Stimulated activated CD4-positive, alpha-beta T cell treated with anti-CD3 and anti-CD28 coated beads, TNF-alpha, amount 100 ng/mL, for 4 hours (primary cell): ENCODE measurements at places on chromosomes 5 and 9.

DNA sequence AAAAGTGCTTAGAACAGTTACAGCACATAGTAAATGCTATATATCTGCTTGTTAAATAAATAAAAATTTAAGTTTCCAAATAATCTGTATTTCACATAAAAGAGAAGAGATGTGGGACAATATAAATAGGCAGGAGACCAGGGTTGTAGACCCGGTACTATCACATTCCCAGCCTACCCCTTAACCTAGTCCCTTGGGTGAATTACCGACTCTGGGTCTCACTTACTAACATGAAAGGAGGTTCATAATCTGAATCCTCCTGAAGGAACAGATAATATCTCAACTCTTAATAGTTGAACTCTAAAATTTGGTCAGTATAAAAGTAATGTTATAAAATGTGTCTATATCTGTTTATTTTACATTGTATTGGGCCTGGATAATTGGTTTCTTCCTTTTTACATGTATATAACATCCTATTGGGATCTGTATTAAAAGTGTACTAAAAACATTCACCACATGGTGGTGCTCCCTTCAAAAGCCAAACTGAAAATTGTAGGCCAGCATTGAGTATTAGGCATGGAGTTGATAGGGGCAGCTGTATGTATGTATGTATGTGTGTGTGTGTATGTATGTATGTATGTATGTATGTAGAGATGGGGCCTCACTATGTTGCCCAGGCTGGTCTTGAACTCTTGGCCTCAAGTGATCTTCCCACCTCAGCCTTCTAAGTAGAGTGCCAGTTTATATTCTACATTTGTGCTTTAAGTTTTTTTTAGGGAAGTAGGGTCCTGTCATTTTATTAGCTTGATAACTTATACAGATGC, 64.2 kb upstream of the ABL1 start:
- no peak for DNase-seq

DNA sequence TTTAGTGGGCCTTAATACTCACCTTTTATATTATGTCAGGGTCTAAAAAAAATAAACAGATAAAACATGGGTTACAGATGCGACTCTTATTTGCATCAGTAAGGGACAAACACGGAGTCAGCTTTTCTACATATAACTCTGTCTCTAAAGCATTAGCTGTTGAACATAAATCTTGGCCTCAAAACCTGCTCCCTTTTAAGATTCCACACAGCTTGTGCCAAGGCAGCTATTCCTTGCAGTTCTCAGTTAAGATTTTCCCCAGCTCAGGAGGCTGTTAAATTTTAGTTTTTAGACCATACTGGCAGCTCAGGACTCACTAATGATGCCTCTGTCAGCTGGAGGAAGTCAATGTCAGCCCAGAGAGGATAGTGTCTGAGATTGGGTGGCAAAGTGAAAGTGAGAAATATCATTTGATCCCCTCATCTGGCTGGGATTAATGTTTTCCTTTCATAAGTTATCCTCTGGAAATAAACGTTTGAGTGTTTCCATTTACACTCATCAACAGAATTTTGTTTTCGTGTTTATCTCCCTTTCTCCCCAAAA, 287.5 kb downstream of the ELAVL2 start:
- DNase-seq = no peak

DNA sequence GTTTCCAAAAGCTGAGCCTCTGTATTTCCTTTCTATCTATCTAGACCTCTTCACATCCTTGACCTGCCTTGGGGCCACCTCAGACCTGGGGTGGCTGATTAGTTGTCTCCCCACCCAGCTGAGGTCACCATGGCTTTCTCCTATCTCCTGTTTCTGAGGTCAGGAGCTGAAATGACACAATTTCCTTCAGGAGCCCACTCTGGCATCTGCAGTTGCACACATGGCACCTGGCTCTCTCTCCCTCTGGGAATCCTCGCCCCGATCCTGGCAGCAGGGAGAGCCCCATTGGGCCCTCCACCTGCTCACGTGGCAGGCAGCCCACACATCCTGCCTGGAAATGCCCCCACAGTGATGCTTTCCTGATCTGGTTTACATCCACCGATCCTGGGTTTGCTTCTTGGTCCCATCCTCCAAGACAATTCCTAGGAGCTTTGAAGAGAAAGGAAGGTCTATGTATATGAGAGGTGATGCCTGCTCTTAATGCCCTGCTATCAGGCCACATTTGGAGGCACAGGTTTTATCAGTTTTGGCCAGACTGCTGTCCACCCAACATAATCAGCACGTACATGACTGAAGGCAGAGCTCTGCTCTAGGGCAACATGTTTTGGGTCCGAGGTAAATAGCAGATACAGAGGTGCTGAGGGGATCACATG, 53.7 kb downstream of the MARCHF3 start:
- DNase-seq = no peak

DNA sequence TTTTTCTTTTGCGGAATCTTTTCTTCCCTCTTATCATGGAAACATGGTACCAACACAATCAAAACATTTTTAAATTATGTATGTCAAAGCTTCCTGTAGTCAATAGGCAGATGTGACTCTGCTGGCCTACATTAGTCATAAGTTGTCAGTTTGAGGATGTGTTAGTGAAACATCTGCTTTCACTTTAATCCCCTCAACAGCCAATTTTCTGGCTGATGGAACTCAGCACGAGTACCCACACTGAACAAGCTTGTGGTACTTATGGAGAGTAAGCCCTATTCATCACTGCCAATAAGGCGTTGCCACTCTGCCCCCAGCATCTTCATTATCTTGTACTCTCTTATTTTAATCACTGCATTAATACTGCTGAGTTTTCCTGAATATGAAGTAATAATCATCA, 1034.4 kb downstream of the CDH9 start:
- no peak for DNase-seq

GRCh38 chr5:133482028-133482427, 130.3 kb downstream of the FSTL4 start:
- DNase-seq = no peak

DNA sequence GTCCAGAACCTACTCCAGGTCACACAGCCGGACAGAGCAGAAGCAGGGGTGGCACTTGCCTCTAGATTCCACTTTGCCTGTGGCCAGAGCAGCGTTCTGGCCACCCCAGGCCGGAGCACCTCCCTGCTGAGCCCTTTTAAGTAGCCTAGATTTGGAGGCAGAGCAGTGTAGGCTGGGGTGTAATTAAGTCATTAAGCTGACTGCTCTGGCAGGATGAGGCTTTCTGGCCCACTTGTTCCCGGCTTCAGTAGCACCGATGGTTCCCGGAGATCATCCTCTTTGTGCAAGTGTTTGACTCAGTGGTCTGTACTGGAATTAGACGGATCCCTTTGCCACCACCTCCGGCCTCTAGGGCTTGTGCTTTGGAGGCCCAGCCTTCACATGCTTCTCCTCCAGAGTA, 281.9 kb upstream of the ANKRD55 start:
- DNase-seq = no peak

DNA sequence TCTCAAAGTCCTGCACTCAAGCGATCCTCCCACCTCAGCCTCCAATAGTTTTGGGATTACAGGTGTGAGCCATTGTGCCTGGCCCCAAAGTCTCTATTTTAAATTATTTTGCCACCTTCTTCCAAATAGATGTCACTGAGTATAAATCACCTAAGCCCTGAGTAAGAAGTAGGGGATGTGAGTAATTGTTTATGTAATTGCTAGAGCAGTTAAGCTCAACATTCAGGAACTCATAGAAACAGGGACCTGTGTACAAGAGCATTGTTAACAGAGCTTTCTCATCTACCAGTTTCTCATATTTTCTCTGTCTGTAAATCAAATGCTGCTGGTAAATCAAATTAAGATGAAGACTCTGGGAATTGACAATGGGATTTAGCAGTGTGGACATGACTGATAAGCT, 26.3 kb downstream of the CDK7 start:
- no peak for DNase-seq

GRCh38 chr5:172769616-172770373, 1.2 kb downstream of the DUSP1 start:
- no peak for DNase-seq

DNA sequence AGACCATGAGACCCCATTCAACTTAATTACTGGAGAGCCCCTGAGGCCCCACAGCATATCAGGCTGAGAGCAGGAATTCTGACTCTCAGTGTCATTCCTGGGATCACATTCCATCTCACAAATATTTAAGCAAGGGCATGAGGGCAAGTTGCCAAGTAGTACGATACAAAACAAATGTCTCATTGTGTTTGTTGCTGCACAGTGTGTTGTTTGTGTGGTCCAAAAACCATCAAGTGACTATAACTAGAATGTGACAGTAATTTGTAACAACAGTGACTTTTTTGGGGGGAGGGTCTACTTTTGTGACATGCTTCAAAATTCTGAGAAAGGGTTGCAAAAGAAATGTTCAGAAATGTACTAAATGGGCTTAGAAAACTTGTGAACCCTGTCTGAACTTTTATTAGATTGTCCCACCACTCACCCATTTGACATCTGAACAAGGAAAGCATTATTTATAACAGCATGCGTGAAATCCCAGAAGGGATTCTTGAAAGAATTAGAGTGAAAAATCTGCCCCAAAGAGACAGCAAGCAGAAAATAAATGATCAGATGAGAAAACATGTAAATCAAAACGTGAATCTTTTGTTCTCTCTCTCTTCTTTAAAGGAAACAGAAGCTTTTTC, 347.0 kb downstream of the NTRK2 start:
- DNase-seq = no peak

GRCh38 chr5:149391524-149391923, 12.4 kb upstream of the IL17B start:
- no peak for DNase-seq

DNA sequence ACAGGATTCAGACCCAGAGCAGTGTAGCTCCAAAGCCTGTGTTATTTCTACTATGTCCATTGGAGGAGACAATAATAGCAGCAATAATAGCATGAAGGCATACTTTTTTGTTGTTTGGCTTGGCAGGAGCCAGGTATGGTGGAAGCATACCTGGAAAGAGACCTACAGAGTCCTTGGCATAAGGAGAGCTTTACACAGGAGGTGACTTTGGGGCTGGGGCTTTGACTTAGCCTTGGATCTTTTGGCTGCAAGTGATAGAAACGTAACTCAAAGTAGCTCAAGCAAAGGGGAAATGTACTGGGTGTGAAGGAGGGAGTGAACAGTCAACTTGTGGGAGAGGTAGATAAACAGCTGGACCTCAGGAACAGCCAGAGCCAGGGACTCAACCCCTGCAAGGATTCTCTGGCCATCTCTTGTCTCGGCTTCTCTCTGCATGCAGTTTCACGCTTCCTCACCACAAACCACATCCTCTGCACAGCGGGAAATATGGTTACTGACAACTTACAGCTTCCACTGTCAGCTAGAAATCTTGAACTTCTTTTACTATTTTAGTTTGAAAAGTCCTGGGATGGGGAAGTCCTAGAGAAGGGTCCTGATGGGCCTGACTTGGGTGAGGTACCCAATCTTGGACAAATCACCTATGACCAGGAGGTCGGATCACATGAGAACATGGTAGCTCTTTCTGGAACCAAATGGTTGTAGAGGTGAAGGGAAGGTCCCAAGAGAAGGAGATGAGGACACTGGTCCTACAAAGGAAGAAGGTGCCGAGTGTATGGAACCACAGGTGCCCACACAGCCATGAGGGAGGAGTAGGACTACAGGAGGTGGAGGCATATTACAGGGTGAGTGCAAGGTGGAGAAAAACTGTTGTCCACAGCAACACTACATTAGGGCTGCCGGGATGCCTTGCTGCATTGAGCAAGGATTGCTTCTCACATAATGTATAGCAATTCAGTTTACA, 47.0 kb upstream of the TGFBR1 start:
- DNase-seq = peak; percentile 32

DNA sequence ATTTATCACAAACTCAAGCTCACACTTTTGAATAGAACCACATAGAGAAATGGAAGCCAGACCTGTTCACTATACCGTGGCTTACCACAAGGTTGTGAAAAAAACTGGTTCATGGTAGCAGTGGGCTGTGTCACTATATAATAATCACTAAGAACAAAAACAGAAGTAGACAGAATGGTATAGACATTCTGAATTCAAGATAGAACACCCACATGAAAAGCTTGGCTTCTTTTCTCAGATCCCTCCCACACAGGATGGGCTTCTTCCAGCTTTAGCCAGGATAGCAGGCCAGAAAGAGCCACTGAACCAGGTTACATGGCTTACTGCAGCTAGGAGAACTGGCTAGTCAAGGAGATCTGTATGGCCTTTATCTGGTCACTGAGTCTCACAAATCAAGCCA, 6.1 kb upstream of the NRG2 start:
- no peak for DNase-seq

DNA sequence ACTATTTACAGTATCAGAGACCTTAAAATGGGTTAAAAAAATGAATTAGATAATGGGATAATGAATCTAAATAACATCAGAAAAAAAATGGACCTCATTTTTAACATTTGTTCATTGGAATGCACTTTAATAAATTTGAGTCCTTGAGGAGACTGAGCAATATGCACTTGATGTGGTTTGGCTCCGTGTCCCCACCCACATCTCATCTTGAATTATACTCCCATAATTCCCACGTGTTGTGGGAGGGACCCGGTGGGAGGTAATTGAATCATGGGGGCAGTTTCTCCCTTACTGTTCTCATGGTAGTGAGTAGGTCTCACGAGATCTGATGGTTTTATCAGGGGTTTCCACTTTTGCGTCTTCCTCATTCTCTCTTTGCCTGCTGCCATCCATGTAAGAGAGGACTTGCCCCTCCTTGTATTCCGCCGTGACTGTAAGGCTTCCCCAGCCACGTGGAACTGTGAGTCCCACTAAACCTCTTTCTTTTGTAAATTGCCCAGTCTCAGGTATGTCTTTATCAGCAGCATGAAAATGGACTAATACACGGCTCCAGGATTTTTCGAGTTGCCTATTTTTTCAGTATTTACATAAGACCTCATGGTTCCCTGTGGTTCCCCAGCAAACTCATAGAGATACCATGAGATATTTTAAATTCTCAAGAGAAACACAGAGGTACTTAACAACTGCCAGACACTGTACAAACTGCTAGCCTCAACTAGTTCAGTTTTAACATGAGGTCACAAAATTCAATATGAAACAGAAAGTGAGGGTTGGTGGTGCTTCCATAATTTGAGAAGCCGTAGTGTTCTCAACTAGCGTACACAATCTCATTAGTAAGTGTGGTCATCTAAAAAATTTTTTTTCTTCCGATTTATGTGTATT, 128.3 kb downstream of the TLE1 start:
- DNase-seq = no peak

GRCh38 chr9:131053896-131054295, 42.4 kb upstream of the AIF1L start:
- no peak for DNase-seq

- DNase-seq = no peak
These were observed 299.6 kb downstream of the FGF10 start for GRCh38 chr5:44089424-44090144.

- DNase-seq = no peak
These were observed 92.6 kb downstream of the OSMR start for GRCh38 chr5:38938424-38938823.

- DNase-seq = no peak
These were observed 517.1 kb downstream of the TMEM232 start for GRCh38 chr5:110209401-110209800.

DNA sequence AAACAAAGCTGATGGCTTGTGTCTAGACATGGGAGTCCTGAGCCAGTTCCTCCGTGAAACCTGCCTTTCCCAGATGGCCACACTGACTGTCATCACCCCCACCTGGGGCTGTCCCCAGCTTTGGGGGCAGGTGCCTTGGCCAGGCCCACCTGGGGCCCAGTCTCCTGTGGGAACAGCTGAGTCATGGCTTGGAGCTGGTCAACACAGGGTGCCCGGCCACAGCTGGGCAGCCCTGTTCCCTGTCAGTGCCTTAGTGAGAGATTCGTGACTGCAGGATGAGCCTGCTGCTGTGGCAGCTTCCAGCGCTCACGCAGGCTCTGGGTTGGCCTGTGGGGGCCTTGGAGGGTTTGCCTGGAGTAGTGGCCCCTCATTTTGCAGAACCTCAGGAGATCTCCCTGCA, 56.5 kb downstream of the COL5A1 start:
- DNase-seq = no peak

GRCh38 chr5:116478491-116478890, 96.1 kb downstream of the SEMA6A start:
- DNase-seq = no peak
